Skeletal muscle cell (primary cell): ENCODE measurements at places on chromosomes 4 and X.

DNA sequence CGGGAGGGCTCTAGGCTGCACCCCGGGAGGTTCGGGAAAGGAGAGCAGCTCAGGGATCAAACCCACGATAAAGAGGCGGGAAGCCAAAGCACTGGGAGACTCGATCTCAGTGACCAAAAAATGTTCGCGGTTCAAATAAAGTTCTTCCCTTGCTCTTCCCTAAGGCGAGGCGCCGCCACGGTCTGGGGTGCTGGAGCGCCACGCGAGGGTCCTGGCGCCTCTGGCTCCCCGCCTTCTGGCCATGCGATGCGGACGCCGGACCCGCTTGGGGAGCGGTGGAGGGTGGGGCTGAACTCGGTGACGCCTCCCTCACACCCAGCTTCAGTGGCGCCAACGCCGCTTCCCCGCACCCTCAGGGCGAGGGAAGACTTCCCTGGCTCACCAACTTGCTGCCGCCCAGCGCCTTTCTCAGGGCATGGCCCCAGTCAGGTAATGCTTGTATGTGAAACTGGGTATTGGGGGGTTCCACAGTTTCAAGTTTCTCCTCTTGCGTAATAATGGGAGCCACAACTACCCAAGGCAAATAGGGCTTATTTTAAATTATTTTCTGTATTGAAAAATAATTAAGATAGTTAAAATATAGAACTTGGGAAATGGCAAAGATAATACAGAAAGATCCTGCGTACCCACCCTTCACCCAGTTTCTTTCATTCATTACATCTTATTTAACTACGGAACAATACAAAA is at the start of gene QRFPR:
QRFPR (minus strand) TSS at position 243 of the 687 bp plus-strand sequence. CDS start 371 bp downstream, outside the sequence.
- DNase-seq, result no peak

DNA sequence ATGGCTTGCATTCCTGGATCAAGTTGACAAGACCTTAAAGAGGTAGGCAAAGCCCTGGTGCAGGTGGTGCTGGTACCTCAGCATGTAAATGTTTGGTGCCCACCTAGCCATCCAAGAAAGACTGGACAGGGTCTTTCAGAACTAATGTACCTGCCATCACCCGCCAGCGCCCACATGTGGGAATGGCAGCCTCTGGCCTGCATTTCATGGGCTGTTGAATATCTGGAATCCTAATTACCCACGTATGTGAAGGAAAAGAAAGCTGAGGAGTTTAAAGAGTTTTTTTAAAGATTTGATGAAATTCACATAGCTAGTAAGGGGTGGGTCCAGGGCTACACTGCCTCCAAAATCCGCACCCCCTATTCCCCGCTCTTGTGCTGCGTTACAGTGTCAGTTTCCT is 8.6 kb upstream of the CCDC149 start:
- DNase-seq, result no peak

GRCh38 chr4:160353548-160353947 is 1250.7 kb downstream of the RAPGEF2 start:
- DNase-seq, result no peak

DNA sequence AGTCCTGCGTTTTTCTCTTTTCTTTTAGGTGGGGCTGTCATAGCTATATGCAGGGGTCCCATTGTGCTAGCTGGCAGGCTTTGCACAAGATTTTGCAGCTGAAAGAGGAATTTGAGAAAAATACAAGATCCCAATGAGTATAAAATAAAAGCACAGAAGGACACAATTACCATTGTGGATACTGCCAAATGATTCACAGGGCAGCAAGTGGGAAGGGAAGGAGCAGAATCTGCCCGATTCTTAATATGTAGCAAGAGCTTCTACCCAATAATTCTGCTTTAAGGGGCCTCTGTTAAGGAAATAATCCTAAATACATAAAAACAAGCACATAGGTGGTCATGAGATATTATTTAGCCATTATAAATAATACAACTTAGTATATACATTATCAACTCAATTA is 25.9 kb upstream of the ING2 start:
- no peak for DNase-seq

GRCh38 chr4:110480031-110480549 is 4.1 kb downstream of the ENPEP start:
- peak; percentile 99 for DNase-seq

DNA sequence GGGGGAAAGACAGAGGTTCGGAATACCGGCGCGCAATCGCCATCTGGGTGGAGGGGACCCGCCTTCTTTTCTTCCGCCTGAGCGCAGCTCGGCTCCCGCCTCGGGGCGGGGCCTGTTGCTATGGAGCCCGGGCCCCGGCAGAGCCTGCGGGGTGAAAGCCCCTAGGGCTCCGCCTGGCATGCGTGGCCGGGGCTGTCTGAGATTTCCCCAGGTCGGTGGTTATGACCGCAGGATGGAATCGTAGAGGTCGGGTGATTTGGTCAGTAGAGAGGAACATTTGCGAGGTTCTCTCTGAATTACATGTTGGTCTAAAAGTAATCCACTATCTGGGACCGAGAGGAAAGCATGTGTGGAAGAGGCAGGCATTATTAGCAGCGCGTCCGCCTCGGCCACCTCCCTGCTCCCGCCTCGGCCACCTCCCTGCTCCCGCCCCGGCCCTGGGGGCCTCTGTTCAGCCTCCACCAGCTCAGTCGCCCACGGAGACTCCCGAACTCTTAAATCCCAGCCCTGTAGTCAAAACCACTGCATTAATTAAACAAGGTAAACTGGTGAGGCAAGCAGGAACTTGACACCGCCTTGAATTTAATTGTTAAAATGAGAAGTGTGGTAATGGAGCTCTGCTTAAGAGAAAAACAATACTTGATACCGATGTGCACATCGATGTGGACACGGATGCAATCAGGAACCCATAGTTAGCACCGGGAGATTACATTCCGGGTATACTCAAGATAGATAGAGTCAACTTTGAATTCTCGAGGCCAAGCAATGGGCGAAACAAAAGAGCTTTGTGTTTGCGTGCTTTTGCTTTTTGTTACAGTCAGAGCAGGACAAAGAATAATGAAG is 45.2 kb downstream of the TRIM2 start:
- DNase-seq, result no peak

DNA sequence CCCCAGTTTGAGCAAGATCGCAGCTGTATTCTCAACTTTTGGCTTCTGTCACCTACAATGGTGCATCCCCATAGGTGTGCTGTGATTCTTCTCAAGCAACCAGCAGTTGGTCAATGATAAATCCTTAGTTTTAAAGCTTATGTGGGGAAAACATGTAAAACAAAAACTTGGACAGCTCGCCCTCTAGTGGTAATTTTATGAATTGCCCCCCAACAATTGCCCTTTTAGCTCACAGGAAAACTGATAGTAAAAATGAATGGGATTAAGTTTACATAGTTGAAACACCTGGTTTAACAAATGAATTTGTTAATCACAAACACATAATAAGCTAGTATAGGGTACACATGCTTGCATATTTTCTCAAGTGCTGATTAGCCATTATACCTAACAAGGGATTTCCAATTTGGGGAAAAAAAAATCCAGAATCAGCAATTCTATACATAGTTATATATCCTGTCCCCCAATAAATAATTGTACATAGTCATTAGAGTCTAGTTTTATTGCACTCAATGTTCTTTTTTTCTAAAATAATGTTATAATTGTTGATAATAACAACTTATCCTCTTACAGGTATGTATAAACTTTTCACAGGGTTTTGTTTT is 30.1 kb downstream of the TEX13A start:
- DNase-seq, result no peak

DNA sequence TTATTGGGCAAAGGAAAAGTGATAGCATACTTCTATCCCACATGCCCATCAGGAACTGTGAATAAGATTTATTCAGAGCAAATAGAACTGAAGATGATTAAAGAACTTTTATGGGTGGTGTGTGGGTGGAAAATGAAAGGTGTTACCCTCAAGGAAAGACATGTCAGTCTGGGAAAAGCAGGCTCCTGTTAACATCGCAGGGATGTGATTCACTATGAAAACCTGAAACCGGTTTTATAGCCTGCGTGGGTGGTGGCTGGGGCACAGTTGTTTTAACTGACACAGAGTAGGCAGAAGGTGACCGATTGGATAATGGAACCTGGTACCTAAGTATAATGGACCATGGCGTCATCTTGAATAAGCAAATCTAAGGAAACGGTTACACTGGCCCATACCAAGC is 61.3 kb upstream of the CASK start:
- DNase-seq, result no peak

- no peak for DNase-seq
These were observed 629.2 kb downstream of the KLHL13 start for GRCh38 chrX:117487421-117487820.

DNA sequence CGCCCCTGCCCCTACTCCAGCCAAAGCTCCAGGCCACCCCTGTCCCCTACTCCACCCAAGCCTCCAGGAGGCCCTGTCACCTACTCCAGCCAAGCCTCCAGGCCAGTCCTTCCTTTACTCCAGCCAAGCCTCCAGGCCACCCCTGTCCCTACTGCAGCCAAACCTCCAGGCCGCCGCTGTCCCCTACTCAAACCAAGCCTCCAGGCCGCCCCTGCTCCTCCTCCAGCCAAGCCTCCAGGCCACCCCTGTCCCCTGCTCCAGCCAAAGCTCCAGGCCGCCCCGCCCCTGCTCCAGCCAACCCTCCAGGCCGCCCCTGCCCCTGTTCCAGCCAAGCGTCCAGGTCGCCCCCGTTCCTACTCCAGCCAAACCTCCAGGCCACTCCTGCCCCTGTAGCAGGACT is 5.1 kb upstream of the ASMT start:
- no peak for DNase-seq

DNA sequence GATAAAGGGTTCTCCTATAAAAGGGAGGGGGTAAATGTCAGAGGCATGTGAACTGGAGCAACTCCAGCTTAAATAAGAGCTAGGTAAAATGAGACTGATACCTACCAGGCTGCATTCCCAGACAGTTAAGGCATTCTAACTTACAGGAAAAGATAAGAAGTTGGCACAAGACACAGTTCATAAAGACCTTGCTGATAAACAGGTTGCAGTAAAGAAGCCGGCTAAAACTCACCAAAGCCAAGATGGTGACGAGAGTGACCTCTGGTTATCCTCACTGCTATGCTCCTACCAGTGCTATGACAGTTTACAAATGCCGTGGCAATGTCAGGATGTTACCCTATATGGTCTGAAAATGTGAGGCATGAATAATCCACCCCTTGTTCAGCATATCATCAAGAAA is 13.1 kb upstream of the SULT1B1 start:
- DNase-seq, result no peak

DNA sequence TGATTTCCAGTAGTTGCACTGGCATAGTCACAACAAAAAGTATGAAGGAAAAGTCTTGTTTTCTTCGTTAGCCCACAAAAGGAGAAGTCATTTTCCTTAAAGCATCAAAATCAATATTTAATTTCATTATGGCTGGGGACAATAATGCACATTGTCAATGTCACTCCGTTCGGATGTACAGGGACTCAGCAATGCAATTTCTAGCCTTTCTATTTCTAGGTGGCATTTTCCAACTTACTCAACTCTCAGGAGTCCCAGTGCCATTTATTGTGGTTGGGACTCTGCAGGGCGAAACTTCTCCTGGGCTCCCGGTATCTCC is 99.6 kb downstream of the CEP135 start:
- no peak for DNase-seq

GRCh38 chr4:41454423-41454822 is 83.5 kb upstream of the LIMCH1 start:
- DNase-seq, result no peak

DNA sequence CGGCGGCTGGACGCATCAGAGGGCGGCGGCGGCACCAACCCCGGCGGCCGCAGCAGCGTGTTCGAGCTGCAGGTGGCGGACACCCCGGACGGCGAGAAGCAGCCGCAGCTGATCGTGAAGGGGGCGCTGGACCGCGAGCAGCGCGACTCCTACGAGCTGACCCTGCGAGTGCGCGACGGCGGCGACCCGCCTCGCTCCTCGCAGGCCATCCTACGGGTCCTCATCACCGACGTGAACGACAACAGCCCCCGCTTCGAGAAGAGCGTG is 1.9 kb downstream of the PCDH7 start:
- no peak for DNase-seq

GRCh38 chrX:28189011-28189410 is 207.8 kb upstream of the DCAF8L1 start:
- peak; percentile 19 for DNase-seq

- DNase-seq, result no peak
These were observed 172.0 kb upstream of the NOCT start for GRCh38 chr4:138843616-138844015.

- DNase-seq, result no peak
These were observed 17.0 kb downstream of the ADD1 start for GRCh38 chr4:2860391-2861348.

- DNase-seq, result no peak
These were observed 106.5 kb downstream of the ATP11C start for GRCh38 chrX:139826065-139827044.

DNA sequence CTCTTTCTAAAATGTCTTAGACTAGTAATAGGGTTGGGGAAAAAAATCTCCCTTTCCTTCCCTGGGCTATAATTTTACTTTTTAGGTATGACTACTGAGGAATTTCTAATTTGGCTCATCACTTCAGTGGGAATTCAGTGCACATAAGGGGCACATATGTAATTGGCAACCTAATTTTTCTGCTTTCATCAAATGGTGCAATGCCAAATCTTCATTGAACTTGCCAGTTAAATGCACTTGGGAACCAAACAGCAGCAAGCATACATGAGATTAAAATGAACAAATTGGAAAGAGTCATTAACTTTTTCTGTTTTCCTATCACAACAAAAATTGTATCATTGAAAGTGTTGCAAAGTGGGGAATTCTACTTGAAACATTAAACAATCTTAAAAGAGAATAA is 2.9 kb upstream of the CCSER1 start:
- no peak for DNase-seq

- no peak for DNase-seq
These were observed 105.1 kb upstream of the GRPR start for GRCh38 chrX:16018291-16018690.

DNA sequence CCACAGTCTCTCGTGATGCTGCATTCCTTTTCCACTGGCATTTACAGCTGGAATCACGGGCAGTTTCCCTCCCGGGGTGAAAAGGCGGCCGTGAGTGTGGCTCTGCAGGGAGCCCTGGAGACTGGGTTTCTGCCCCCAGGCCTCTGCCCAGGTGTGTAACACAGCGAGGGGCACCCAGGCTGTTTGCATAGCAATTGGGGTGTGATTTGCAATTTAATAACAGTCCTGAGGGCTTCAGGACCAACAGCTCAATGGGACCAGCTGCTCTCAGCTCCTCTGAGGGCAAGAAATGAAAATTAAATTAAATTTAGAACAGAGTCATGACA is 99.0 kb upstream of the SHOX start:
- no peak for DNase-seq

DNA sequence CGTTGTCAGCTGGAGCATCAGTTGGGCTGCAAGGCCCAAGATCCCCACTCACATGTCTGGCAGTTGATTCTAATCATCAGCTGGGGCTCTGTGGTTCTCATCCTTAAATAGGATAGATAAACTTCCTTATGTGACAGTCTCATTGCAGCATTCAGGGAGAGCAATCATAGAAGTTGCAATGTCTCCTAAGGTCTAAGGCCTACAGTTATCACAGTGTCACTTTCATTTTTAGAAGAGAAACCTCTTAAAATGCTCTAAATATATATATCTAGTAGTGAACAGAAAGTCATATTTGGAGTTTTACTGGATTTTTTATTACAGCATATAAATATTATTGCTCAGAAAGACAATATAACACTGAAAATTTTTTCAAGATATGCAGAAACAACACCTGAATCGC is 226.0 kb upstream of the PPP1R2C start:
- no peak for DNase-seq

- DNase-seq, result peak; percentile 7
These were observed 33.7 kb upstream of the FGF13 start for GRCh38 chrX:138745196-138745595.
